ENCODE measurements at places on chromosomes 1 and 21.
A peak's percentile ranks its signal among the peaks of the same experiment; 100 is the strongest.

DNA sequence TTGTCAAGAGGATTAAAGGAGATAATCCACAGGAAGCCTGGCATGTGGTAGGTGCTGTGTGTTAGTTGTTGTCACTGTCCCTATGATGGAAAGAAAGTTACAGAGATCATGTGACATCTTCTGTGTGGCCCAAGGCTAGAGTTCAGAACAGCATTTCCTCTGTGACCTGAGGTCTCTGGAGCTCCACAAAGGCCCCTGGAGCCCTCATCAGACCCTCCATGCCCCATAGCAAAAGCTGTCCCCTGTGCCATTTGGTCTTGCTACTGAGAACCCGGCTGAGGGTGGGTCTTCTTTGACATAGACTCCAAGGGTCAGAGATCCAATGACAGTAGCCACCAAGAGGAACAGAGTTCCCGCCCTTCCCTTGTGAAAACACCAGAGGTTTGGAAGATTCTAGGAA, 8.1 kb downstream of the CELA2B start:
- DNase-seq: no peak

GRCh38 chr21:46368533-46369285, 44.8 kb downstream of the PCNT start:
- DNase-seq: no peak

GRCh38 chr1:57157818-57158603, 192.2 kb upstream of the C8B start:
- DNase-seq: no peak

- peak; percentile 52 for DNase-seq
Measured at GRCh38 chr1:114353262-114353661, 157.7 kb downstream of the TRIM33 start.

DNA sequence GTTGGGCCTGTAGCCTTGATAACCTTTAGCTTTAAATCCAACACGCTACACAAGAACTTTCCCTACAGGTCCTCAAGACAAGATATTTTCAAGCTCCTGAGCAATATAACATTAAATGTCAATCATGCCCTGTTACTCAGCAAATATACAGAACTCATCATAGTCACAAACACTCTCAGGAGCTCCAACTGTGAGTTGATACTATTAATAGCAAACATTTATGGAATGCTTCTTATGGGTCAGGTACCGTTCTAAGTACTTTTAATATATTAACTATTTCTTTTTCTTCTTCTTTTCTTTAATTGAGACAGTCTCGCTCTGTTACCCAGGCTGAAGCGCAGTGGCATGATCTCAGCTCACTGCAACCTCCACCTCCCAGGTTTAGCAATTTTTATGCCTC, 10.1 kb downstream of the EYA3 start:
- DNase-seq: no peak

- DNase-seq: no peak
Measured at GRCh38 chr1:214416858-214417257, 134.5 kb downstream of the PTPN14 start.

- no peak for DNase-seq
Measured at GRCh38 chr1:210159211-210159610, 73.4 kb upstream of the SERTAD4 start.

DNA sequence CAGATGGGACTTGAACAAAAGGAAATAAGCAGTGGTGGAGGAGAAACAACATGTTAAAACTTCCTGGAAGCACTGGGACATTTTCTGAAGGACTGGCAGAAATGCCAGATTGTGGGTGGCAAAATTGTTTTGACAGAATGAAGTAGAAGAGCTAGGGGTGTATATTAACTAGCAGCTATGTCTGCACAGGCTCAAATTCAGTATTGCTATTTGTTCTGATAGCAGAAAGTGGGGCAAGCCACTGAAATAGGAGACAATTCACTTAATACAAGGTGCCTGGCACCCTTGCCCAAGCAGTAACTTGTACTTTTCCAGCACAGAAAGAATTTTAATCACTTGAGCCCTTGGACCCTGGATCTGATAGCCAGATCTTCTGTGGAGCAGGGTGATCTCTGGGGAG, 11.8 kb upstream of the PIGM start:
- DNase-seq: no peak

- DNase-seq: no peak
Measured at GRCh38 chr1:61332196-61332753, 249.9 kb downstream of the NFIA start.

DNA sequence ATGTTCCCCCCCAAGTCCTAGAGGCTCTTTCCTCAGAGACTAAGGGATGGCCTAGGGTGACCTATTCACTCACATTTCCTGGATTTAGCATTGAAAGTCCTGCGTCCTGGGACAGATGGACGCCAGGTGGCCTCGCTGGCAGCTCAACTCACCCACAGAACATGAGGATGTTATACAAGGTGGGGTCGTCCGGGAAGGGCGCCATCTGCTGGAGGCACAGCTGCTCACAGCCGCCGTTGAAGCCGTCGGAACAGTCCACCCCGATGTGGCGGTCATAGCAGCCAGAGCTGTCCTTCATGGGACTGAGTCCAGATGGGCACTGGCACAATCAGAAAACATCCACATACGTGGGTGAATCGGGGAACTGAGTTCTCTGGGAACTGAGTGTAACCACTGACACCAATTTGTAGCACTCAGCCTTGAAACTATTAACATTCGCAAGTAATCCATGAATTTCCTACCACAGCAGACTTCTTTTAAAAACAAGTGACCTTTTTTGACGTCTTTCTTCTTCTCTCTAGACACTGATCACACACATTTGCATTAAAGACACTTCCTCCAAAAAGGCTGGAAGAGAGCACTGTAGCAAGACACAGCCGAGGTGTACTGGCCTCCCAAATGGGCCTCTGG, 215.4 kb downstream of the ASTN1 start:
- DNase-seq: no peak
